Pons (tissue), 1 donor: ENCODE measurements at places on chromosomes 3 and 15.
A peak's percentile ranks its signal among the peaks of the same experiment; 100 is the strongest.

- DNase-seq, result no peak
Measured at GRCh38 chr3:82627733-82628132, 866.3 kb upstream of the GBE1 start.

GRCh38 chr3:120429921-120430361, 20.9 kb downstream of the FSTL1 start:
- no peak for DNase-seq

GRCh38 chr3:20054549-20054987, 14.3 kb downstream of the KAT2B start:
- DNase-seq, result peak; percentile 59

GRCh38 chr15:89021224-89021623, 67.0 kb upstream of the ABHD2 start:
- DNase-seq, result no peak

DNA sequence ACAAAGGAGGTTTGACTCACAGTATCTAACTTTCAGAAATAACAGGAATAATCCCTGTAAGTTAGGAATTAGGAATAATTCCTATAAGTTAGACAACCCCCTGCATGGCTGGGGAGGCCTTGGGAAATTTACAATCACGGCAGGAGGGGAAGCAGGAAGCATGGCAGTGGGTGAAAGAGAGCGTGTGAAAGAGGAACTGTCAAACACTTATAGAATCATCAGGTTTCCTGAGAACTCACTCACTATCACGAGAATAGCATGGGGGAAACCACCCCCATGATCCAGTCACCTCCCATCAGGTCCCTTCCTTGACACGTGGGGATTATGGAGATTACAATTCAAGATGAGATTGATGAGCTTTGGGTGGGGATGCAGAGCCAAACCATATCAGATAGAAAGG, 385.5 kb downstream of the IL20RB start:
- DNase-seq, result no peak

DNA sequence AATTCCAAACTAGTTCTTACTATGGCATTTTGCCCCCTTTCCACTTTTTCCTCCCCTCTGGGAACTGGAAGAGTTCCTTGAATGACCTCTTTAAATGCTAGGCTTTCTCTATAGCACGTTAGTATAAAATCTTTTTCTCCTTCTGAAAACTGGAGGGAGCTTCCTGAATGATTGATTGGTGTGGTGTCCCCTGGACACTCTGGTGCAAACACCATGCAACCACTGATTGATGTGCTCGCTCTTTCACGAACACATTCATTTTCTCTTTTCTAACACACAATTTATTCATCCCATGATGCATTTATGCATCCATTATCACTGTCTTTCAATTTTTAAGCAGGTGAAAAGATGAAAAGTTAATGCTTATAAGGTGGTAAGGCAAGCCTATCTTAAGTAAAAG, 159.1 kb upstream of the NANOGP8 start:
- no peak for DNase-seq

DNA sequence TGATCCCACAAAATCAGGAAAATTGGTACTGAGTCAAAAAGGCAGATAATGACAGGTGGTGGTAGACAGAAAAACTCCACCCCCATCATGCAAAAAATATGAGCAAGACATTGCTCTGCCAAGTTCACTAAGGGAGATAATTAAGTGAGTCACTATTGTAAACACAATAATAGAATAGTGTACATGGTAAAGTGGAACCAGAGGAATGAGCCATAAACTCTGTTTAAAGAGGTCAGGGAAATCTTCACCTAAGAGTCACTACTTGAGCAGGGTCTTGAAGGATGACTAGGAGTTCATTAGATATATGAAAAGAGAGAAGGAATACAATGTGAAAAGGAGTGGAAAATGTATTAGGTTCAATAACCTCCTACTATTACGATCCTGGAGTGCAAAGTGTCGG, 213.4 kb upstream of the PEX5L start:
- no peak for DNase-seq

- no peak for DNase-seq
Measured at GRCh38 chr3:142595581-142595950, 627 bp upstream of the PLS1 start.

GRCh38 chr15:31294067-31294466, 32.6 kb upstream of the KLF13 start:
- no peak for DNase-seq

GRCh38 chr3:53585049-53585448, 90.6 kb downstream of the CACNA1D start:
- no peak for DNase-seq

- no peak for DNase-seq
Measured at GRCh38 chr15:98924401-98925049, 83.1 kb downstream of the PGPEP1L start.

GRCh38 chr3:135456108-135456790, 509.3 kb upstream of the PPP2R3A start:
- no peak for DNase-seq

DNA sequence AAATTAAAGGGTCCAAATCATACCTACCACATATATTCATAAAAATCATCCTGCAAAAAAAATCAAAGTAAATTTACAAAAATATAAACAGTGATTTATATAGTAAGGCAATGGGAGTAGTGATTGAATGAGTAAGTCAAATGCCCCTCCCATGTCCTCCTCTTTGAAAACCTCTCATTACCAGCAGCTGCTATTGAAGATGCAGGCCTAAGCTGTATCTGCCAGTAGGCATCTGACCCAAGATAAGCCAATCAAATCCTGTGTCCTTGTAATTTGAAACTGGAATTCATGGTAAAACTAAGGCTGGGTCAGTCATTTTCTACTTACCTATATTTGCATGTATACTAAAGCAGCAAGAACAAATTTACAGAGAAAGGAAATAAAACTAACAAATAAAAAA, 60.4 kb upstream of the POU1F1 start:
- no peak for DNase-seq

- DNase-seq, result no peak
Measured at GRCh38 chr3:145648396-145648795, 512.6 kb downstream of the PLOD2 start.

- peak; percentile 66 for DNase-seq
Measured at GRCh38 chr3:27467545-27467944, 16.6 kb downstream of the SLC4A7 start.

DNA sequence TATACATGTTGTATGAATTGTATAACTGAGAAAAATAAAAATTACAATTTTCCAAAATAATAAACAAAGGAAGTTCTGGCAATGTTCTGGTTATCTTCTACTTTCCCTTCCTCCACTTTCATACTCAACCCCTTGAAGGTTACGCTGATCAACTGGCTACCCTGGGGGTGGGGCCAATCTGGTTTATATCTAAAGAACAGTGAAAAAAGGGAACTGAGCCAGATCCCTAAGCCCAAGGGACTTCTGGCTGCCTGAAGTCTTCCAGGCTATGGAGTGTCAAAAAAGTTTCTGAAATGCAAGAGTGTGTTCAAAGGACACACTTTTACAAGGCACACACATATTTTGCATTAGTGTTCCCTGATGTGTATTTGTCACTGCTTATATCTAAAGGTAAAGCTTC, 591.9 kb downstream of the ROBO1 start:
- no peak for DNase-seq

GRCh38 chr15:100763835-100764750, 115.5 kb upstream of the ALDH1A3 start:
- no peak for DNase-seq

GRCh38 chr15:38555686-38556334, 8.8 kb downstream of the RASGRP1 start:
- DNase-seq, result no peak

DNA sequence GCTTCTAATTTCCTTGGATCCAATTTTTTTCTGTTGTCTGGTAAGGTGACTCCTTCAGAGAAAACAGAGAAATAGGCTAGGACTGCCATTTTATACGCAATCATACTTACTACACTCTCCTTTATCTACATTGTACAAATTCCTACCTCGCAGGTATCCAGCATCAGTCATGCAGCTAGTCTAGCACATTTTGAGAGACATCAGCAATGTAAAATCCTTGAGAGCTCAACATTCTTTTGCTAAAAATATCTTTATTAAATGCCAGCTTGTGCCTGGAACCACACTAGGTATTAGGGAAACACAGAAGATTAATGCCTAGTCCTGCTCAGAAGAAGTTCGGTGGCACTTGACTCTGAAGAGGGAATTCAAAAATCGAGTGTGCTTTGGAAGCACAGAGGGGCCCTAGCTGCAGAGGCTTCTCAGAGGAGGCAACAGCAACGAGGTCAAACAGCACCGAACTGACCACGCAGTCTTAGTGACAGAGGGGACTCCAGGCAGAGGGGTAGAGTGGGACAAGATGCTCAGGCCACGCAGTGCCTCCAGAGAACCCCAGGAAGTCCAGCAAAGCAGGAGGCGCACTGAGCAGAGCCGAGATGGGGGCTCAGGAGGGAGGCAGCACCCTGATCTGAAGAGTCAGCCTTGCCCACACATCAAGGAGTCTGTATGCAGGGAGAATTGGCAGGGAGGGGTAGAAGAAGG, 3.5 kb downstream of the FAM174B start:
- no peak for DNase-seq

GRCh38 chr15:55791551-55792400, 48.8 kb upstream of the PRTG start:
- DNase-seq, result no peak

DNA sequence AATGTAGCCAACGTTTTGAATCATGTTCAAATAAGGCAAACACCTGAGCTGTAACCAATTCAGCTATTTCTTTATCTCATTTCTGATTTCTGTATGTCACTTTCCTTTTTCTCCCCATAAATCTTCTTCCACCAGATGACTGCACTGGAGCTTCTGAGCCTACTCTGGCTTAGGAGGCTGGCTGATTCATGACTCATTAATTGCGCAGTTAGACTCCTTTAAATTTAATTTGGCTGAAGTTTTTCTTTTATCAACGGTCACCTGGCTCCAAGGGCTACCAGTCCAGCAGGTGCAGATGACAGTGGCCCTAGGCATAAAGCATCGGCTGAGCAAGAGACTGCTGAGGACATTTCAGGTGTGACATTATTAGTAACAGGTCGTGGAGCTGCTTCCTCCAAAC, 39.6 kb upstream of the ITGA11 start:
- DNase-seq, result no peak
